ENCODE measurements at places on chromosomes 16 and 17.

- DNase-seq: no peak
These were observed 17.5 kb downstream of the CACNG4 start for GRCh38 chr17:66981983-66982508.

DNA sequence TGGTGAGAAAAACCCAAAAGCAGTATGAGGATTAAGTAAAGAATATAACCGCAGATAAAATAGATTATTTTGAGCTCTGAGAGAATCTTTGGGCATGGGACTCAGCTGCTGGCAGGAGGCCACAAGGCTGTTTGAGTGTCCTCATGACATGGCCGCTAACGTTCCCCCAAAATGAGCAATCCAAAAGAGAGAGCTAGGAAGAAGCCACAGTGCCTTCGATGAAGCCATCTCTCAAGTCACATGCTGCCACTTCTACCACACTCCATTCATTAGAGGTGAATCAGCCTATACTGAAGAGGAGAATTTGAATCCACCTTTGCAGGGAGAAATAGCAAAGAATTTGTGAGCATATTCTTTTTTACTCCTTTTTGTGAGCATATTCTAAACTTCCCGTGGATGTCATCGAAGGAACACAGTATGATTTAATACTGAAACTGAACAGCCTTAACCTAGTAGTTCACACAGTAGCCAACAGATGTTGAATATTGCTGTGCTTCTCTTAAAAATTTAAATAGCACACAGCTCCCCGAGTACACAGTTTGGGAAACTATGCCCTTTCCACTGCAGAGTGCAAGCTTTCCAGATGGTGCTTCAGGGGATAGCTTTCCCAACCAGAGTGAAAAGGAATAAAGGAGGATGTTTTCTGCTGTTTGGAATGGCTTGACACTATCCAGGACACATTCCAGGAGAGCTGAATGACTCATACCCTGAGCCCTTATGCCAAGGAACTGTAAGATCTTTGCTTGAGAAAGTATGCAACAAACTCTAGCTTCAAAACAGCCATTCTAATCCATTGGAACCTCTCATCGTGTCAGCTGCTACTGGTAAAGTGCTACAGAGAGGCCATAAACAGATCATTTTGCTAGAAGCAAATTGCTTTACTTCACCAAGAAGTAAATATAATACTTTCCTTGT lies 33.9 kb downstream of the ANKFY1 start:
- no peak for DNase-seq

DNA sequence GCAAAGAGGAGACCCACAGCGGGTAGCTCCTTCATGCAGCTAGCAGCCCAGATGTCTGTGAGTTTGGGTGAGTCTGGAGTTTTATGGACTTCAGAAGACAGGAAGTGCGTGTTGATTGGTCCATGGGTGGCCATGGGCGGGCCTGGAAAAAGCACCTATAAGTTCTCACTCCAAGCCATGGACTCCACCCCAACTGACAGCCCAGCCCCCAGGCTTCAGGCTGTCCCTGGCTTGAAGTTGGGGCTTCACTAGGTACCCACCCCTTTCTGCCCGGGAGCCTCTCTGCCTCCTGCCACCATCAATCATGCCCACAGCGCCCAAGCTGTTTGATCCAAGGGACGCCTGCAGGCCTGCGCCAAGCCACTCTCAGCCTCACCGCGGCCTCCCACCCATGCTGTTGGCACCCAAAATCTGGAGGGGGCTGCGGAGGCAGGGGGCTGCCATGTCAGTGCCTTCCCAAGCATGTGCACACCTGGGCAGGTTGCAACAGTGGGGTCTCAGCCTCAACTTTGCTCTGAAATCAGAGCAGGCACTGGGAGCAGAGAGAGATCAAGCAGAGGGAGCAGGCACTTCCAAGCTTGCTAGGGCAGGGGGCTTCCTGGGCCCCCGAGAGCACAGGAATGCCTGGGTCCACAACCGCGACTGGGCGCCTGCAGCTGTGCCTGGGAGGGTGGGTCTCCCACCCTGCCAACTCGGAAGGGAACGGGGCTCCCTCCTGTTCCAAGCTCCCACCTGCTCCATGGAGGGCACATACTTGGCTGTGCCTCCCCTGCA lies 1503.7 kb downstream of the CDH11 start:
- no peak for DNase-seq

GRCh38 chr17:79617304-79617703 lies 6.5 kb upstream of the RBFOX3 start:
- DNase-seq: no peak

DNA sequence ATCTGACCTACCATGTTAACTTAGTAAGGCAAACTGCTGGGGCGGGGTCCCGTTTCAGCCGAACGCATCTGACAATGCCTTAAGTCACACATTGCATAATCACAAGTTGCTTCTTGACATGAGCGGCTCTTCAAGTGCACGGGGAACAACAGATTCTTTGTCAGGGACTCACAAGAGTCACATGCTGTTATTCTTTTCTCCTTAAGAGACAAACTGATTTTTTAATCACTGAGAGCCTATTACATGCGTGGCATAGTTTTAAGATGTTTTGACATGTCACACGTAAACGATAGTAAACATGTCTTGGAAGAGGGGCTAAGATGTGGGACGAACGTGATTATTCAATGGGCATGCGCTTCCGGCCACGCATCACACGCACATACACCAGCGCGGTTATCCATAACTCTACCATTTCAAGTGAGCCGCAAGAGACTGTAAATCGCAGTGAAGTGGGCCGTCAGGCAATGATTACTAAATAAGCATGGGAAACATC lies 63.4 kb downstream of the ADCY9 start:
- no peak for DNase-seq

GRCh38 chr16:64892835-64893785 lies 228.8 kb downstream of the CDH11 start:
- DNase-seq: no peak

DNA sequence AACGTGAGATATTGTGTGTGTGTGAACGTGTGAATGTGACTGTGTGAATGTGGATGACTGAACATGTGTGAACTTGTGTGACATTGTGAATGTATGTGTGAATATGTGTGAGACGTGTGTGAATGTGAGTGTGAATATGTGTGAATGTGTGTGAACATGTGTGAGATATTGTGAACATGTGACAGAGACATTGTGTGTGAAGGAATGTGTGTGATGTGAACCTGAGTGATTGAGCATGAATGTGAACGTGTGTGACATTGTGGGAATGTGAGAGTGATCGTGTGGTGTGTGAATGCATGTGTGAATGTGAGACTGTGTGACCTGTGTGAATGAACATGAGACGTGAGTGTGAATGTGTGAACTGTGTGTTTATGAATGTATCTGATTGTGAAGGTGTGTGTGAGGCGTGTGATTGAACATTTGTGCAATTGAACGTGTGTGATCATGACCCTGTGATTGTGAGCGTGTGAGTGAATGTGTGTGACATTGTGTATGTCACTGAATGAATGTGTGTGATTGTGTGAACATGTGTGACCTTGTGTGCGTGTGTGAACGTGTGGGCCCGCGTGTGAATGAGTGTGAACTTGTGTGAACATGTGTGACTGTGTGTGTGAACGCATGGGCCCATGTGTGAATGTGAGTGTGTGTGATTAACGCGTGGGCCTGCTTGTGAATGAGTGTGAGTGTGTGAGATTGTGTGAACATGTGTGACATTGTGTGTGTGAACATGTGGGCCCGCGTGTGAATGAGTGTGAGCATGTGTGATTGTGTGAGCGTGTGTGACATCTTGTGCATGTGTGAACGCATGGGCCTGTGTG lies 23.2 kb upstream of the GSE1 start:
- DNase-seq: no peak

- no peak for DNase-seq
These were observed 27.6 kb downstream of the STAT5B start for GRCh38 chr17:42248351-42249179.

DNA sequence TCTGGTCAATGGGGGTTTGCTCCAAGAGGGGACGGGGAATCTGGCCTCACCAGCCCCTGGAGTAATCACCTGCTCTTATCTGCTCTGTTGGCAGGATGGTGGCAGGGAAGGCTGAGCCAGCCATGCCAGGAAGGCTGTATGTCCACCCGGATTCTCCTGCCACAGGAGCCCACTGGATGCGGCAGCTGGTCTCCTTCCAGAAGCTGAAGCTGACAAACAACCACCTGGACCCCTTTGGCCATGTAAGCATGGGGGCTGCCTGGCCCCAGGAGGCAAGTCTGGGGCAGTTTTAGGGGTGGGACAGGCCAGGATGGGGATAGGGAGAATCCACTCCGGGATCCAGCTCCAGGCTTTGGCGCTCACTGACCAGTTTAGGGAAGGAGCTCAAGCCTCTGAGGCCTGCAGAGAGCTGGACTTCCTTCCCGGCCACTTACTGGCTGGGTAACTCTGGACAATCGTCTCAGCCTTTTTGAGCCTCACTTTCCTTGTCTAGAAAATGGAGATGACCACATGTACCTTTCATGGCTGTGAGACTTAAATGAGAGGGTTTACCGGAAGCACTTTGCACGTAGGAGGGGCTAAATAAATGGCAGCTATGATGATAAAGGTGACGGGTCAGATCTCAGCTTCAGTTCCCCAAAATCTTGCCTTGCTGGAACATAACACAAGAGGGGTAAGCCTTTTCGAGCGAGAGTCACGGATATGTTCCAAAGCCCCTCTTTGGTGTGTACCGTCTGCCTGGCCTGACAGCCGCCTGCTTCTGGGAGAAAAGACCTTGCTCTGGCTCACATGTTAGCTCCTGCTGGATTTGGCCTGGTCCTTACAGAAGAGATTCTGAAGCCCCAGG lies 15.4 kb downstream of the TBX4 start:
- DNase-seq: no peak

GRCh38 chr16:13680021-13680889 lies 239.7 kb upstream of the ERCC4 start:
- DNase-seq: peak; percentile 8

GRCh38 chr17:1100382-1100781 lies 79.4 kb downstream of the ABR start:
- no peak for DNase-seq

DNA sequence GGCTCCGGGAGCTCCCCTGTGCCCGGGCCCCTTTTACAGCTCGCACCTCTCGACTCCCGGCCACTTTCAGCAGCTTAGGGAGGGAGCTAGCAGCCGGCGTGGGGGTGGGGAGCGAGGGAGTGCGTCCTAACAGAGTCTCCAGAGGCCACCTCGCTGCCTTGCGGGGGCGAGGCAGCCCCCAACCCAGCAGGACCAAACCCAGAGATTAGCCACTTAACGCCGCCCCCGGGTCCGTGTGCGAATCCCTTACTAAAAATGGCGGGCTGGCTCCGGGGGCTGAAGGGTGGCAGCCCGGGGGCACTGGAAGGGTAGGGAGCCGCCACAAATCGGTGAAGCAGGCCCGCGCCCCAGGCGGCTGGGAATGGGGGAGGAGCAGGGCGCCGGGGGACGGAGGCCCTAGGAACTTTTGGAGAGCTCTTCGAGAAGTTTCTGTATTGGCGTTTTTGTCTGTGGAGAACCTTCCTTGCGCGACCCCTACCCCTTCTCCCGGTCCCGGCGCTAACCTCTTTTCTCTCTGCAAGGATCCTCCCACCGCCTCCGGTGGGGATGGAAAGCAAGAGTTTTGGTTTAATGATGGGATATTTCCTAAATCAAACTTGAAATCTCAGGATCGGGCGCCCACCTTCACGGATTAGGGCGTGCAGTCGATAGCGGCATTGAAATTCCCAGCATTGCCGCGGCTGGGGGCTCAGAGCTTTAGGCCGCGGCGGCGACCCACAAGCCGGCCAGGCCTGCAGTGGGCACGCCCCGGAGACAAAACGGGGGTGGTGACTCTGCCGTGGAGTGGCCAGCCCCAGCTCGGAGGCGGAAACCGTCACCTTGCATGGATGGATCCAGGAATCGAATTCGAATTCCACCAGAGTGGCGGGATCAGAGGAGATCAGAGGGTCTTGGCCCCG lies 793 bp upstream of the IRX3 start:
- DNase-seq: no peak

DNA sequence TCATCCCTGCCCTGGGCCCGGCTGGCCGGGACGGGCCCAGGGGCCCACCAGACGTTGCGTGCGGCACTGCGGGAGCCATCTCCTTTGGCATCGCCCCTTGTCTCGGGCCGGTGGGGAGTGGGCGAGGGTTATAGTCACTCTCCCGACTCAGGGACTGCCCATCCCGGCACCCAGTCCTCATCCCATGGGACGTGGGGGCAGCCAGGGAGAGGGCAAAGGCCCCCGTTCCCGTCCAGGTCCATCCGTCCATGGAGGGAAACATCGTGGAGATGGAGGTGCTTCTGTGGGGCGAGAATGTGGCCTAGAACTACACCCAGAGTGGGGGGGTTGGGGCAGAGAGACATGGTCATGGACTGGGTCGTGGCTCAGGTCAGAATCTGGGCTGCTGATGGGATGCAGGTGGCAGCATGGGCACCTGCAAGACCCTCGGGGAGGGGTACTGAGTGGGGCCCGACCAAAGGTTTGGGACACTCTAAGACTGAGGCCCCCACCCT lies 2.4 kb upstream of the WDR90 start:
- DNase-seq: no peak

- no peak for DNase-seq
These were observed 22.2 kb upstream of the TOX3 start for GRCh38 chr16:52568983-52569690.

DNA sequence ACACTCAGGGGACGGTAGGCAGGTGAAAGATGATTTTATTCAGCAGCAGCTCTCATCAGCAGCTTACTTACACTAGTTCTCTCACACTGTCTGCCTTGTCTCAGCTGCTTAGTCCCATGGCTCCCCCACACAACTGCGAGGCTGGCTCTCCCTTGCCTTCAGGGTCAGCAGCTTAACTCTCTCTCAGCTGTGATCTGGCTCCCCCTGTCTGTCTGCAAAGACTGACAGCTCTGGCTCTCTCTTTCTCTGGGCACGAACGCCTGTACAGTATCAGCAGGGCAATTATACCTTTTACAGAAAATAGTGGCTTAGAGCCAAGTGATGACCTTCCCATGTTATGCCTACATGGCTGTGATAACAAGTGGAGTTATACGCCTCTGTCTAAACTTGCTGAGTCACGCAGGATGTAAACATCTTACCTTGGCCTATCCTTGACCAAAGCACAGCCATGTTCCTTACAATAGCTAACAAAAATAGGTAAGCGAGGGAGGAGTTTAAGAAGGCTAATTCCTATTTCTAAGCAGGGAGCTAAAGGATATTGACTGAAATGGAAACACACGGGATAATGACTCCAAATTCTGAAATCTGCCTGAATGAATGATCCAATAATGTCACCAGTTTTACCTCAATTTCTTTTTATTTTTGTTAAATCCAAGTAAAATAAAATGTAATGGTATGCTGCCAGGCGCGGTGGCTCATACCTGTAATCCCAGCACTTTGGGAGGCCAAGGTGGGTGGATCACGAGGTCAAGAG lies 1.1 kb upstream of the NDUFAB1 start:
- DNase-seq: no peak
